ENCODE measurements at places on chromosomes 7 and 10.
A peak's percentile ranks its signal among the peaks of the same experiment; 100 is the strongest.

DNA sequence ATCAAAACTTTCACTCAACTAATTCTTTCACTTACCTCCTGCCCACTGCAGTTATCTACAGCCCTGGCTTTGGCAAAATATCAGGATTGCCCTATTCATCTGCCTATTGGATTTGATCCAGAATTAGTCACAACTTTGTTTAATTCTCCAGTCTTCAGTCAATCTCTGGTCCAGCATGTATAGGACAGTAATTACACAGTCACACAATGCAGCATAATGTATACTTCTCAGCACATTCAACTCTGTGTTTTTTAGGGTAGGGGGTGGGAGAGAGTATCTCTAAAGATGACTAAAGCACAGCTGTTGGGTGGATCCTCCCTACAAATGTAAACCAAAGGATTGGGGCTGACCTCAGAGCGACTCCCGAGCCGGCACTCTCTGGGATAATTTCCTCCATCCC, 17.7 kb upstream of the NRP1 start:
- DNase-seq = no peak

- no peak for DNase-seq
These were observed 93.8 kb upstream of the SMNDC1 start for GRCh38 chr10:110398419-110399105.

DNA sequence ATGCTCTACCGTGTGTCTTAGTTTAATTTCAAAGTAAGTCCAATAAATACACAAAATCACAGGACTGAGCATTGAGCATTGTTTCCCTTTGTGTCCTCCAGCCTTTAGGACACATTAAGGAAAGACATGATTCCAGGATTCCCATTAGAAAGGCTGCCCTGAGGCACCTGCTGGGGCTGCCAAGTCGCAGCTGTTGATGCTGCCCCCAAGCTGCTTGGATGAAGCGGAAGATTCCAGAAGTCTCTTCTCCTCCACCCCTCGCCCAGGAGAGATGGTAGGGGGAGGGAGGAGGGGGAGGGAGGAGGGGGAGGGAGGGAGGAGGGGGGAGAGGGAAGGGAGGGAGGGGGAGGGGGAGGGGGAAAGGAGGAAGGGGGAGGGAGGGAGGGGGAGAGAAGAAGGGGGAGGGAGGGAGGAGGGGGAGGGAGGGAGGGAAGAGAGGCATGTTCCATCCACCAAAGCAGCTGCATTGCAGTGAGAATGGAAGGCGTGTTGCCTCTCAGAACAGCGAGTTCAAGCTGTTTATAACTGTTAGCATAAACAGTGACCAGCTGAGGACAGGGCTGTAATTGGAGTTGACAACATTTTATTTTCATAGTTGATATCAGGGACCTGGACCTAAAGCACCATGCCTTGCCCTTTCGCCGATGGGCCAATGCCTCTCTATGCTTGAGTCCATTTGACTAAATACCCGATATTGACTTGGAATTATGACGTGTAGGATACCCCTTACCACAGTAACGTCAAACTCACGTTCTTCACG, 67.3 kb downstream of the DIP2C start:
- no peak for DNase-seq

- no peak for DNase-seq
These were observed 5.3 kb downstream of the DNAJB12 start for GRCh38 chr10:72349438-72349837.

DNA sequence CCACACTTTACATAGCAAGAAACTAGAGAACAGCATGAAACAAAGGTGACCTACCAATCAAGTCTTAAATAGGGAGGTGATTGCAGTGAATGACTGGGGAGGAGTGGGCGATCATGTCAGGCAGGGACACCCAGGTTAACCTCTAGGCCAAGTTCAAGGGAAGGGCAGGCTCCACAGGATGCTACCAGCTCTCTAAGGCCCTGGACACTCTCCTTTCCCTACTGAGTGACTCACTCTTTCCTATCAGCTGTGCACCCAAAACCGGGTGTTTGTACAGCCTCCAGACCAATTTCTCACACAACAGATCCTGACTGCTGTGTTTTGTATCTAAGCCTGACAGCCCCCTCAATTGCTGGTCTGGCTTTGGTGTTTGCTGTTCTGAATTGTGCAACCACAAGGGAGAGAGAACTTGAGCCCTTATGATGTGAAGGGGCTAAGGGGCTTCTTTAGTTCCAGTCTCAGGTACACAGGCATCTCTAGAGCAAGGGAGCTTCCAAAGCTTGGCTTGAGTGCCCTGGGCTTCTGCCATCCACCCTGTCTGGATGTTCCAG, 107.8 kb downstream of the TBXAS1 start:
- no peak for DNase-seq

DNA sequence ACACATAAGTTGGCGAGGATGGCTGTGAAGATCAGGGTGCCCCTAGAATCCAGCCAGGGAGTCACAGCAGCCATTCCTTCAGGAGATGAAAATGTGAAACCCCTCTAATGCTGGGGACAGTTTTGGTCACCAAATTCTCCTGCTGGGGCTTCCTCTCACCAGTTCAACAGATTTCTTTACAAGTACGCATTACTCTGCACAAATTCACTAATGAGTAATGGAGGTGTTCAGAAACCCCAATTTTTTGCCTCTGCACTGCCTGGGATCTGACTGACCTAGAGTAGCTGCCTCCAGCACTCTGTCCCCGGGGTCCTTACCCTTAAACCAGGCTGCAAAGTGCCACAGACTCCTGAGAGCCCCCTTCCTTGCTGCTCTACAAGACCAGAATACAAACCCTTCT, 16.1 kb downstream of the TRPV5 start:
- no peak for DNase-seq

GRCh38 chr10:67836488-67836887, 1.5 kb downstream of the DNAJC12 start:
- DNase-seq = no peak

GRCh38 chr10:111102359-111102837, 25.6 kb downstream of the ADRA2A start:
- no peak for DNase-seq

GRCh38 chr7:80134115-80134535, 506 bp upstream of the GNAI1 start:
- DNase-seq = no peak

- DNase-seq = no peak
These were observed 47.1 kb upstream of the UCN3 start for GRCh38 chr10:5317547-5318107.

DNA sequence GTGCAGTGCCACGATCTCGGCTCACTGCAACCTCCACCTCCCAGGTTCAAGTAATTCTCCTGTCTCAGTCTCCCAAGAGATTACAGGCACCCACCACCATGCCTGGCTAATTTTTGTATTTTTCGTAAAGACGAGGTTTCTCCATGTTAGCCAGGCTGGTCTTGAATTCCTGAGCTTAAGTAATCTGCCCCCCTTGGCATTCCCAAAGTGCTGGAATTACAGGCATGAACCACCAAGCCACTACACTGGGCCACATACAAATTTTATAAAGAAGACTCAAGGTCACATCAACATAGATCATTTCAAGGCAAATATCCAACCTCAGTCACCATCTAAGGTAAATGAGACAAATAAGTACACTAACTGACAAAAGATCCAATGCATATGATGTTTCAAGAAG, 32.1 kb downstream of the IGF2BP3 start:
- no peak for DNase-seq

DNA sequence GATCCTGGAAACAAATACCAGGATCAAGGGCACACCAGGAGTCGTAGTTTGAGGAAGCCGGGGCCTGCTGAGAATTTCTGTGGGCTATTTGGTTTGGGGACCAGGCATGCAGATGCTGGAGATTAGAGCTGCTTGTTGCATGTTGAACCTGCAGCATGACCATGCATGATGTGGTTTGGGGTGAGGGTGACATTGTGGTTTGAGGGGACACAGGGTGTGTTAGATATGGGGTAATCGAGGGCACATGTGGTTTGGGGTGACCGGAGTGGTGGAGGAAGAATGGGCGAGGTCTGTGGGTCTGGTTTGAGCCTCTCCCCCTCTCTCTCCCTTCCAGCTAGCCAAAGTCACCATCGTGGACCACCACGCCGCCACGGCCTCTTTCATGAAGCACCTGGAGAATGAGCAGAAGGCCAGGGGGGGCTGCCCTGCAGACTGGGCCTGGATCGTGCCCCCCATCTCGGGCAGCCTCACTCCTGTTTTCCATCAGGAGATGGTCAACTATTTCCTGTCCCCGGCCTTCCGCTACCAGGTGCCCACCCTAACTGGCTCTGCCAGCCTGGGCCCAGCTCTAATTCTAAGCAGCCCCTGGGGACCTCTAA, 10.2 kb downstream of the NOS3 start:
- no peak for DNase-seq

- DNase-seq = peak; percentile 47
These were observed 638 bp downstream of the EGR2 start for GRCh38 chr10:62815381-62816075.

- DNase-seq = no peak
These were observed 184.8 kb downstream of the NPSR1 start for GRCh38 chr7:34842782-34843181.

- peak; percentile 25 for DNase-seq
These were observed 491 bp upstream of the AKAP9 start for GRCh38 chr7:91940171-91940570.

GRCh38 chr7:111104710-111105109, 13.8 kb downstream of the LRRN3 start:
- no peak for DNase-seq

- no peak for DNase-seq
These were observed 100.8 kb upstream of the ARHGAP21 start for GRCh38 chr10:24824536-24824935.

GRCh38 chr10:47246406-47247147, 53.4 kb upstream of the GDF10 start:
- DNase-seq = no peak
